ENCODE measurements at places on chromosomes 7 and 10.
A peak's percentile ranks its signal among the peaks of the same experiment; 100 is the strongest.

DNA sequence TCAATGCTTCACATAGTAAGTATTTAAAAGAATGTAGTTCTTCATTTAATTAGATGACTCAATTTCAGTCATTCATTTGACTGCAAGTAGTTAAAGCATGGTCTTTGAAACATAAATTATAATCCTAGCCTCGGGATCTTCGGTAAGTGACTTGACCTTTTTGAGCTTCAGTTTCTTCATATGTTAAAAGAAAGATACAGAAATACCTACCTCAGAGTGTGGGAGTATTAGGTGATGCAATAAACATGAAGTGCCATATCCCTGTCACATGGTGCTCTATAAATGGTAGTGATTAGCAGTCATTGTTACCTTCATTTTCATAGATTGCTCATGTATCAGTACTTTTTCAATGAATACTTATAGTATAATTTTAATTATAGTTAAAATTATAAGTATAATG, 31.2 kb upstream of the UMAD1 start:
- no peak for DNase-seq

DNA sequence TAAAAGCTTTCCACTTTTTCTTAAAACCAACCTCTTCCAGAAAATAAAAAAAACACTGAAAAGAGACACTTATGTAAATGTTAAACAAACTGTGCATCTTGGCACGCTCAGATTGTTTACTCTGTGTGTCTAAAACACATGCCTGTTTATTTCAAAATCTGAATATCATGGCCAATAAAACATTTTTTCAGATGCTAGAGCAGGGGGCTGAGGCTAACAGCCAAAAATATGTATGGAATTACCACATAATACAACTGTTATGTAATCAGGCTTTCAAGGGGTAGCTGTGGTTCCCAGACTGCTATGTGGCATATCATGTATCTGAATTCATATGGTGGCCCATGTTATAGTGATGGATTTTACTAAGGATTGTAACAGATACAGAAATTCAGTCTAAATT, 130.4 kb downstream of the HIBADH start:
- no peak for DNase-seq

- peak; percentile 36 for DNase-seq
Measured at GRCh38 chr10:128567551-128567950, 441.3 kb upstream of the MKI67 start.

- DNase-seq = no peak
Measured at GRCh38 chr10:55746002-55746401, 615.1 kb downstream of the ZWINT start.

DNA sequence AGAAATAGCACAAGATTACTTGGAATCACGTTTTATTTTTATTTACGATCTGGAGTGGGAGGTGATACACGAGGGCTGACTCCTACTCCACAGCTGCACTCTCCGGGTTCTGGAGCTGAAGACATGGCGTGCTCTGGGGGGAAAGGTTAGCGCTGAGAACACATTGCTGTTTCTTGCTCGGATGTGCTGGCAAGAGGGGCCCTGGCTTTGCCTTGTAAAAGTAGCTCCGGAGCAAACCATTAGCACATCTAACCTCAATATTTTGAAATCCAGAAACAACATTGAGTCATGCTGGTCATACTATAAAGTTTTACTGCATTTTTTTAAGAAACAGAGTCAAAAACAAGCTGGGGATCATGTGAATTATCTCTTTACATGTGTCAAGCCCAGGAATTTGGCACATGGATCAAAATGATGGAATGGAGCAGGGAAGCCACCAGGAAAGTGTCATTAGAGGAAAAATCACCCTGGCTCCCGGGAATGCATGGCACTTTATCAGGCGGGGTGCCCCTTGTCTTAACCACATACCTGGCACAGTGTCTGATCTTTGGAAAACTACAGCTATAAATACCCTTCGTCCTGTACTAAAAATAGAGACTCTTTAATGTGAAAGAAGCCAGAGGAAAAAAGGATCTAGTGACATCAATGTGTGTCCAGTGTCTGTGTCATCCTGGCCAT, 31.6 kb upstream of the LYZL1 start:
- peak; percentile 67 for DNase-seq

DNA sequence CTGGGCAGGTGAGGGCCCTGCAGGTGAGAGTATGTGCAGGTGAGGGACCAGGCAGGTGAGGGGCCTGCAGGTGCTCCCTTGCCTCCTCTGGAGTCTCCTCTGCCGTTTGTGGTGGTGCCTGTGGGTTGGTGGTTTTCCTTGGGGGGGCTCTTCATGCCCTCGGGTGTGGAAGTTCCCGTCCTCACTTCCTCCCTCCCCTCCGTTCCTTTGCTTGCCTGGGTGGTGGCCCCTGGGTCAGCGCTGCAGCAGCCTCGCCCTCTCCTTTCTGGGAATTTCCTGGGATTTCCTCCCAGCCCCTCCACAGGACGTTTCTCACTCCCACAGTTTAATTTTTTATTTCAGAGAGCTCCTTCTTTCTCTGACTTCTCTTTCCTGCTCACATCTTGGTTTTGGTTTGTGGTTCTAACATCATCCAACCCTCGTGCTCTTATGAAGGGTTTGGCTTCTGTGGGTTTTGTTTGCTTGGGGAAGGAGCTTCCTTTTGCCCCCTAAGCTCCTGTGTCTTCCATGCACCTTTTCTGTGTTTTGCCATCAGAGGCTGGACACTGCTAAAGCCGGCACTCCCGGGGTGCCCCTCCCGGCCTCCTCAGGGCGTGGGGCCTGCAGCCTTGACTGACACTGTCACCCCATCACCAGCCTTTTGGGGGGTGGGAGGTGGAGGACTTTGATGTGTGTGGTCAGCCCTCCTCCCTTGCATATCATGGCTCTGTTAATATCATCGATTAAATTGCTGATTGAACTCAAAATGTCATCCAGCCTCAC, 29.2 kb upstream of the ADGRA1 start:
- DNase-seq = no peak

DNA sequence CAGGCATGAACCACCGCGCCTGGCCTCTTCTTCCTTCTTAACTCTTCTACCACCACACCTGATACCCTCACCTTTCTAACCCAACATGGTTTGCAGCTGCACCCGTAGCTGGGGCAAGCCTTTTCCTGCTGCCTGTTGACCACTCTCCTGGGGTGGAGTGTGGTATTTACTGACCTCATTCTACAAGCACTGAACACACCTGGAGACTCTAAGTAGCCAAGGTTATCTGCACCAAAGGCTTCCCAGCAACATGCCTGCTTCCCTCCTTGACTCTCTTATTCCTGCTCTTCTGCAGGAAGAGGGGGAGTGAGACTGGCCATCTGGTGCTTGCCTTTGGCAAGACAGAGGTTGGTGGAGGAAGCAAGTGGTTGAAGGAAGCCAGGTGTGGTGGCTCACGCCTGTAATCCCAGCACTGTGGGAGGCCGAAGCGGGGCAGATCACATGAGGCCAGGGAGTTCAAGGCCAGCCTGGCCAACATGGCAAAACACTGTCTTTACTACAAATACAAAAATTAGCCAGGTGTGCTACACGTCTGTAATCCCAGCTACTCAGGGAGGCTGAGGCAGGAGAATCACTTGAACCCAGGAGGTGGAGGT, 10.1 kb downstream of the ACTR1A start:
- DNase-seq = no peak

DNA sequence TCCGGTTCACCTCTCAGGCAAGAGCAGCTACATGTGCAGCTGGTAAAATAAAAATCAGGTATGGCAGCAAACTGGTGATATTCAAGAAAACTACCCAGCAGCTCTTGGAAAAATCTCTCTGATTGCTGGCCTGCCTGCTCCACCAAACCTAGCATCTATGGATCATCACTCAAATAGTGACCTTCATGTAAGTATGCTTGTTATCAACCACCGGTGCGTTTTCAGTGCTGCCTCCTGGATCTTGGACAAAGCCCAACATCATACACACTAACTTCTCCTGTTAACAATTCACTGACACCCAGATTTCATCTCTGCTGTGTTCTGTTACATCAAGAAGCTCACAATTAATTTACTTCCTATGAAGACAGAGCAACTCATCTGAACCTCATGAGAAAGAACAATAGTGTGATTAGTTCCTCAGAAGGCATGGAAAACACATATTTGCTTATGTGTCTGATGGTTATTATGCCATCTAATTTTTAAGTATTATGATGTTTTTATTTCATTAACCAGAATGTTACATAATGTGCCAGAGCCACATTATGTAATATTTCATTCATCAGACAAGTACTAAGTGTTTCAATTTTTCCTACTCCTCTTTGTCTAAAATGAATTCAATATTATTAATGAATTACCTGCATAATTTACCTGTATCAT, 8.8 kb downstream of the CDK6 start:
- DNase-seq = no peak

GRCh38 chr10:97499561-97500296, 1.0 kb downstream of the UBTD1 start:
- DNase-seq = peak; percentile 86

DNA sequence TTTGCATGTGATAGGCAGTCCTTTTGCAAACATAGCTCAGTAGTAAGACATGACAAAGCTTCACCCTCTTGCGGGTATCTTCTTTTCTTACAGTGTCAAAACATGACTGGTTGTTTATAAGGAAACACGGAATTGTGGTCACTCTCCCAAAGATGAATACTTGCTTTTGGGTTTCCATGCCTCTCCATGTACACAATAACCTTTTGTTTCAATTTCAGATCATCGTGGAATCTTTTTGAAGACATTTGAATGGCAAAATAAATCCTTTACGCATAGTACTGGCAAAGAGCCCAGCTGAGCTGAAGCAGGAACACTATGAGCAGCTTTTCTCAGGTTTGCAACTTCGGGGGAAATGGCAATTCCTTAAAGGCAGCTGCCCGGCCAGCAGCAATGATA, 156.8 kb upstream of the FRMD4A start:
- DNase-seq = no peak

DNA sequence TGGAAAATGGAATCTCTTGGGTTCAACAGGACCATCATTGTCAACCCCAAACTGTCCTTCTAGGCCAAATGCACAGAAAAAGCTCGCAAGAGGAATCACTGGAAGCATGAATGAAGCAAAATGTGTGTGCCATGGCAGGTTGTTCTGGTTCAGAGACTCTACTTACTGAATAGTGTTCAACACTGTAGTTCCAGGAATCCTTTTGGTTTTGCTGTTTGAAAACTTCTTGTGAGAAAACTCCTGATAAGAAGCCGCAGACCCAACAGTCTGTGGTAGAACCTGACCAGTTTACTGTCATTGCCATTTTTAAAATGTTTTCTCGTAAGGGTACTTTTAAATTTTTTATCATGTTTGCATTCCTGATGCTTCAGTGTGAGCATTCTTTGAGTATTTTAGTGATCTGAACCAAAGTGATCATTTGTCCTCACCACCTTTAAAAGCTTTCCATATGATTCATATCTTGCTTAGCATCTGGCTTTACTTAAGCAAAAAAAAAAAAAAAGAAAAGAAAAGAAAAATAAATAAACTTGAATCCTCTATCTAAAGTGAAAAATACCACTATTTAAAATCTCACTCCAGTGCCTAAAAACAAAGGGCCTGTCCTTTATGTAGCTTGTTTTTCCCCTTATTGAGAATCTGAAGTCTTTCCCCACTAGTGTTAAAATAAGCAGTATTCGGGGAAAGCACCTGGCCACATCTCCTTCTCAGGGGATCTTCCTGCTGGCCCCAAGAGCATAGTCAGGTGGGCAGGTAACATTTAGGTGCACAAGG, 92.4 kb downstream of the WNT2 start:
- no peak for DNase-seq

- DNase-seq = peak; percentile 38
Measured at GRCh38 chr10:113000876-113001598, 51.0 kb downstream of the TCF7L2 start.

GRCh38 chr10:29295813-29296212, 6.9 kb downstream of the LYZL1 start:
- DNase-seq = no peak

- peak; percentile 31 for DNase-seq
Measured at GRCh38 chr7:39709768-39710311, 86.5 kb downstream of the RALA start.

DNA sequence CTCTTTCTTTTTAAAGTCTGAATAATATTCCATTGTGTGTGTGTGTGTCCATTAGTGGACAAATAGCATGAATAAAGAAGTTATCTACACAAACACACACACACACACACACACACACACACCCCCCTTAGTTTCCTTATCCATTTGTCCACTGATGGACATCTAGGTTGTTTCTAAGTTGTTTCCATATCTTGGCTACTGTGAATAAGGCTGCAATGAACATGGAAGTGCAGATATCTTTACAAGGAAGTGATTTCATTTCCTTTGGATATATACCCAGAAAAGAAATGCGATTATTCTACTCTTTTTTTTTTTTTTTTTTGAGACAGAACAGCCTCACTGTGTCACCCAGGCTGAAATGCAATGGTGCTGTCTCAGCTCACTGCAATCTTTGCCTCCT, 113.5 kb downstream of the MBL2 start:
- DNase-seq = no peak

DNA sequence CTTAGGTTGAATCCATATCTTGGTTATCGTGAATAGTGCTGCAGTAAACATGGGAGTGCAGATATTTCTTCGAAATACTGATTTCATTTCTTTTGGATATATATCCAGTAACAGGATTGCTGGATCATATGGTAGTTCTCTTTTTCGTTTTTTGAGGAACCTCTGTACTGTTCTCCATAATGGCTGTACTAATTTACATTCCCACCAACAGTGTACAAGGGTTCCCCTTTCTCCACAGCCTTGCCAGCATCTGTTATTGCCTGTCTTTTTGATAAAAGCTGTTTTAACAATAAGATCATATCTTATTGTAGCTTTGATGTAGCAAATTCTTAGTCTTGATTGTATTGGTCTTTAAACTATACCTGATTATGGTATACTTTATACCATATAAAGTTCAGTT, 45.3 kb downstream of the ZNRF2 start:
- no peak for DNase-seq

GRCh38 chr7:63025815-63026214, 972.8 kb upstream of the ZNF722 start:
- DNase-seq = no peak

DNA sequence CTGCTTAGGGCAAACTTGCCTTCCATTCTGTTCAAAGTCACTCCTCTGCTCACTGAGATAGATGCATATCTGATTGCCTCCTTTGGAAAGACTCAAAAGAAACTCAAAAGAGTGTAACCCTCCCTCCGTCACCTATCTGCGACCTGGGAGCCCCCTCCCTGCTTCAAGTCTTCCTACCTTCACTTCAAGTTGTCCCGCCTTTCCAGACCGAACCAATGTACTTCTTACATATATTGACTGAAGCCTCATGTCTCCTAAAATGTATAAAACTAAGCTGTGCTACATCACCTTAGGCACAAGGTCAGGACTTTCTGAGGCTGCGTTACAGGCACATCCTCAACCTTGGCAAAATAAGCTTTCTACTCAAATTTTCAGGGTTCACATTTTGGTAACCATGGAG, 77.4 kb upstream of the C1GALT1 start:
- no peak for DNase-seq

Data from left cardiac atrium (tissue), 4 donors.